ENCODE measurements at places on chromosomes 2 and 18. TPM values are rescaled to one million over a fixed set of nuclear protein-coding genes. Genes with fewer than 3 reads are reported as not detected.

Gene NT5DC4
- not detected for total RNA-seq

Gene PAX8
- total RNA-seq, result not detected

Gene AFG3L2
- total RNA-seq, result 65.9 TPM

Gene ANKRD62
- not detected for total RNA-seq

Gene CBLN2
- not detected for total RNA-seq

Gene ARHGAP15
- total RNA-seq, result not detected

Gene LRRTM4
- not detected for total RNA-seq

Gene ARHGAP25
- not detected for total RNA-seq

Gene NAT8
- total RNA-seq, result not detected

Gene DES
- total RNA-seq, result not detected

Gene EFEMP1
- 283 TPM for total RNA-seq

Gene NPHP1
- total RNA-seq, result 0.25 TPM

Gene SPDYA
- total RNA-seq, result 0.28 TPM

Gene EFR3B
- 0.39 TPM for total RNA-seq

Gene ATG16L1
- total RNA-seq, result 54.3 TPM

Gene THSD7B
- 0.16 TPM for total RNA-seq

Gene ALPP
- total RNA-seq, result 0.45 TPM

Gene CIB4
- not detected for total RNA-seq

Gene IAH1
- total RNA-seq, result 89.3 TPM

Gene CNTNAP5
- total RNA-seq, result not detected

Gene UNC80
- total RNA-seq, result not detected

Gene RESP18
- total RNA-seq, result not detected

Gene SLC23A3
- total RNA-seq, result not detected

Gene KCNG2
- total RNA-seq, result not detected

Gene HOXD10
- not detected for total RNA-seq

Gene CACNB4
- not detected for total RNA-seq
